HTR-8/SVneo (cell line): ENCODE measurements at places on chromosomes 11 and 22.

GRCh38 chr11:112719736-112720525, 241.3 kb upstream of the NCAM1 start:
- no peak for DNase-seq

DNA sequence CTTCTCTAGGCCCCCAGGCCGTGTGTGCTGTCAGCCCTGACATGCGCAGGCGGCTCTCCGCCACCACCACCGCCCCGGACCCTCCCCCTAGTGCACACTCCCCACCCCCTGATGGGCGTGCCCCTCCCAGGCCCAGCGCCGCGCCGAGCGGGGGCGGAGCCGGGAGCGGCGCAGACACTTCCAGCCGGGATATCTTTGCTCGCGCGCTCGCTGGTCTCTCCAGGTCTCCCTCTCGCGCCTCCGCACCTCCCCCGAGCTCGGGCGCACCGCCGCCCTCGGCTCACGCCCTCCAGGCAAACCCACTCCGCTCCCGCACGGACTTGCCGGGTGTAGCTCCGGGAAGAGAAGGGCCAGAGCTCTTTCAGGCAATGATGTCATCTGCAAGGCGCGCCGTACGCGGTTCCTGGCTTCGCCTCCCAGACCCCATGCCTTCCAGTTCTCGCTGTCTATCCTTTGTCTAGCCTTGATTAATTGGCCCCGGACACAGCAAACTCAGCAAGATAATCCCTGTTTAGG, at the start of gene SCN3B:
Gene SCN3B, minus strand, starts transcription at position 59 of the 516 bp plus-strand sequence. CDS start 823 bp downstream, outside the sequence.
- DNase-seq = peak; percentile 74

DNA sequence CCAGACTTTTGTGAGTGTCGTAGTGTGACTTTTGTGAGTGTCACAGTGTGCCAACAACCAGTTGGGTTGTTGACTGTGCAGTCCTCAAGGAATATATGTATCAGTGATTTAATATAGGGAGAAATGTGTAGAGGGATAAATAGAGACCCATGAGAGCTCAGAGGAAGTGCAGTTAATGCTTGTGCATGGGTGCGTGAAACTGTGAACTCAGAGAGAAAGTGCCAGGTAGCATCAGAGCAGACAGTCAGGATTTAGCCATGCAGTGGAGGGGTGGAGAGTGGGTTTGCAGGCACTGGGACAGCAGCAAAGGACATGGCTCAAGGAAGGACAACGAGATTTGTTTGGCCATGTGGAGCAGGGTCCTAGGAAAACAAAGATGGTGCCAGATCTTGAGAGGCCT, 33.6 kb downstream of the YWHAH start:
- no peak for DNase-seq

- no peak for DNase-seq
These were observed 152.7 kb downstream of the ADAMTS15 start for GRCh38 chr11:130601141-130601540.

GRCh38 chr11:94507485-94507884, 4.8 kb upstream of the C11orf97 start:
- DNase-seq = no peak

GRCh38 chr11:113387605-113388211, at the start of gene ANKK1:
ANKK1 (plus strand) TSS chr11:113387779; CDS start chr11:113387885, 106 bp downstream.
- no peak for DNase-seq

GRCh38 chr11:117020287-117020686, 77.9 kb downstream of the SIK3 start:
- DNase-seq = no peak

GRCh38 chr11:24233041-24233440, 263.8 kb upstream of the LUZP2 start:
- no peak for DNase-seq

GRCh38 chr11:36361472-36361871, 65.4 kb downstream of the PRR5L start:
- no peak for DNase-seq

GRCh38 chr22:44033287-44033686, 9.2 kb downstream of the PARVB start:
- no peak for DNase-seq

GRCh38 chr11:61509043-61510029, 787 bp downstream of the LRRC10B start:
- DNase-seq = peak; percentile 31

DNA sequence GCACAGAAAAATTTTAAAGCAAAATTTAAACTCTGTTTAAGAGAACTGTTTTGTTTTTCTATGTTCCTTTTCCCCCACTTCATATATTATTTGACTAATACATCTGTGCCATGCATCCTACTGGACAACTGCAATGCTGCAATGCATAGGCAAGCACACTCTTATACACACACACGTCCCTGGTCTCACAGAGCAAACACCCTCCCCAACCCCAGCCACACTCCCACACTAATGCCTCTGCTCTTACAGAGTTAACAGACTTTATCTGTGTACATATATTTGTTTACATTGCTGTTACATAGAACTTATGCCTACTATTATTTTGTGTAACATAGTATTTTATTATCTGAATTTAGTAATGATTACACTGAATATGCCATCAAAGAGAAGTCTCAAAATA, 25.5 kb upstream of the CTSC start:
- DNase-seq = no peak

- peak; percentile 90 for DNase-seq
These were observed 1.9 kb downstream of the CD151 start for GRCh38 chr11:834371-835316.

GRCh38 chr11:79060081-79060953, 380.5 kb downstream of the TENM4 start:
- DNase-seq = no peak

DNA sequence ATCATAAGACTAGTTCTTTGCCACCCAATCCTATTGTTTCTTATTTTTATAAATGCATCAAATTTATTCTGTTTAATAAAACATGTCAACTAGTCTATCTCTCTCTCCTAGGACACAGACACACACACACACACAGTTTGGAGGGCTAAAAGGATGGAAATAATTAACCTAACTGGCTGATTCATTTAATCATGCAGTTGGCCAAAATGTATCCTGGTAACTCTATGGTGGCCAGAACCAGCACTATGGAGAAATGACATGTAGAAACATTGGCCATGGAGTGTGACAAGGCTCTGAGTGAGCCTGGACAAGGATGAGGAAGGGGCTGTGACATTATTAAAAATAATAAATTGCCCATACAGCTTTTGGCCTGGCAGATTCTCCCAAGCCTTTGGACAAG, 64.1 kb downstream of the CLPB start:
- DNase-seq = no peak

GRCh38 chr22:43925433-43926348, 2.1 kb downstream of the PNPLA3 start:
- no peak for DNase-seq

DNA sequence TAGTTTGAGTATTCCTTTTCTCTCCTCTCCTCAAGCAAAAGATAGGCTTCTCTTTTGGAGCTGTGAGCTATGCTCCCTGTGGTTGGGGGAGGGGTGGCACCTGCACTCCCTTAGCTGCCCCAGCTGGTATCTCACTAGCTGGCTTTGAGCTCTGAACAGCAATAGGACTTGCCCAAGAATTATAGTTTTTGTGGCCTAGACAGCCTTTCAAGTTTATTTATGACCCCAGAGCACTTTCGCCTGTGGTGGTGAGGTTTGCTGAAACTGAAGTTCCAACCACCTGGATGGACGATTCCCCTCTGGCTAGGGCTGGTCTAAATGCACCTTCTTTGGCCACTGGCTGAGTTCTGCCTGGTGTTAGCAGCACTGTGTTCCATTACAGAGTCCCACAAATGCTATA, 37.1 kb upstream of the SLC37A2 start:
- DNase-seq = no peak

GRCh38 chr11:37177721-37178120, 579.7 kb upstream of the RAG2 start:
- DNase-seq = no peak

GRCh38 chr22:50548921-50549790, 3.5 kb downstream of the KLHDC7B start:
- DNase-seq = no peak
